Stimulated activated CD8-positive, alpha-beta memory T cell treated with anti-CD3 and anti-CD28 coated beads, Interleukin-4, amount 100 ng/mL, for 1 hour (primary cell): ENCODE measurements at places on chromosomes 16 and 17.

DNA sequence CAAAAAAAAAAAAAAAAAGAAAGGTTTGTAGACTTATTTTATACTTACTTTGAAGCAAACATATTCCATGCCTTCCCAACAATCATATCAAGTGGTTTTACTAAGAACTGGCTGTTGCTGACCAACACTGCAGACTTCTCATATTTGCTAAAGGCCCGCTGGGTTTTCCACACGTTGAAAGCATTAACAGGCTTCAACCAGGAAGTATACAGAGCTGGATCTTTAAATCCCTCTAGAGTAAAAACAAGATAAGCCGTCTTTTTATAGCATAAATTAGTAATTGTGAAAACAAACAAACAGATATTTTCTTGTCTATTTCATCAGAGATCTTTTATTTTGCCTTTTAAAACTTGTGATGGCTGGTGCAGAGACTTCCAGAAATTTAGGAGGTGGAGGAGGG is 29.1 kb downstream of the TUBD1 start:
- DNase-seq = no peak

DNA sequence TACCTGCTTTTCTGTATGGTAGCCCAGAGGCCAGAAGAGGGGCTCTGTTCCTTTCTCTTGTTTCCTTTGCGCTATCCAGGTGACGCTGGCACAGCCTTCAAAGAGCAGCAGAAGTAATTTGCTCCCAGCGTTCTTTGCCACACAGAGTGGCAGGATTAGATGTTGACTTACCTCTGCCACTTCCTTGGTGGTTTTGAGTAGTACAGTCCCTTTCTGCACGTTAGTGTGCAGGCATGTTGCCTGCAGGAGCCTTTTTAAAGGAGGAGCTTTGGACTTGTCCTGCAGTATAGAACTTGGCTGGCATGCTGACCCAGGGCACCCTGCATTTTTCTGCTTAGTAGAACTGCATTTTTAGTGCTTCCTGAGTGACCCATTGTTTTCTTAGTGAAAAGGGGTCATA is at the start of gene ABCC11:
Gene ABCC11 (minus strand): TSS at position 229 of the 400 bp plus-strand sequence. CDS start 15,618 bp downstream, outside the sequence.
- no peak for DNase-seq

GRCh38 chr17:27414271-27414670 is 42.0 kb upstream of the KSR1 start:
- DNase-seq = no peak

GRCh38 chr16:54974367-54974766 is 43.7 kb downstream of the IRX5 start:
- DNase-seq = no peak

- DNase-seq = no peak
Measured at GRCh38 chr16:4245077-4245791, 3.4 kb upstream of the SRL start.

GRCh38 chr16:17277981-17278381 is 192.8 kb downstream of the XYLT1 start:
- DNase-seq = no peak

- DNase-seq = no peak
Measured at GRCh38 chr17:80859002-80859941, 132.4 kb upstream of the CHMP6 start.

DNA sequence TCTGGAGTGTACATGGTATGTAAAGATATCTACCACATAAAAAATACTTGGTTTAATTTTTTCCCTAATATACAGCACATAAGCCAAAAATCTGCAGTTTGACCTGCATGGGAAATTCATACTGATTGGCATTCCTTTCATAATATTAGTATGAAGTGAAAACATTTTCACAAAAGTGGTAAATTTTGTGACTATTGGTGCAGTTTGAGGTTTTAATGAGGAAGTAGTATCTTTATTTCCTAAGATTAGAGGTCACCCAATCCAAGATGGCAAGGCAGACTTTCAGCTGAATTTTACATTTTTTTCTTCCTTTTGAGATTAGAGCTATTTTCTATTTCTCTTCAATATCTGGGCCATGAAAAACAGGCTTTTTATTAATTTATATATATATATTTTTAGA is 21.2 kb downstream of the METTL9 start:
- DNase-seq = no peak

- no peak for DNase-seq
Measured at GRCh38 chr17:44591206-44591605, 33.9 kb downstream of the FZD2 start.

- no peak for DNase-seq
Measured at GRCh38 chr16:65223335-65223734, 101.5 kb upstream of the CDH11 start.

DNA sequence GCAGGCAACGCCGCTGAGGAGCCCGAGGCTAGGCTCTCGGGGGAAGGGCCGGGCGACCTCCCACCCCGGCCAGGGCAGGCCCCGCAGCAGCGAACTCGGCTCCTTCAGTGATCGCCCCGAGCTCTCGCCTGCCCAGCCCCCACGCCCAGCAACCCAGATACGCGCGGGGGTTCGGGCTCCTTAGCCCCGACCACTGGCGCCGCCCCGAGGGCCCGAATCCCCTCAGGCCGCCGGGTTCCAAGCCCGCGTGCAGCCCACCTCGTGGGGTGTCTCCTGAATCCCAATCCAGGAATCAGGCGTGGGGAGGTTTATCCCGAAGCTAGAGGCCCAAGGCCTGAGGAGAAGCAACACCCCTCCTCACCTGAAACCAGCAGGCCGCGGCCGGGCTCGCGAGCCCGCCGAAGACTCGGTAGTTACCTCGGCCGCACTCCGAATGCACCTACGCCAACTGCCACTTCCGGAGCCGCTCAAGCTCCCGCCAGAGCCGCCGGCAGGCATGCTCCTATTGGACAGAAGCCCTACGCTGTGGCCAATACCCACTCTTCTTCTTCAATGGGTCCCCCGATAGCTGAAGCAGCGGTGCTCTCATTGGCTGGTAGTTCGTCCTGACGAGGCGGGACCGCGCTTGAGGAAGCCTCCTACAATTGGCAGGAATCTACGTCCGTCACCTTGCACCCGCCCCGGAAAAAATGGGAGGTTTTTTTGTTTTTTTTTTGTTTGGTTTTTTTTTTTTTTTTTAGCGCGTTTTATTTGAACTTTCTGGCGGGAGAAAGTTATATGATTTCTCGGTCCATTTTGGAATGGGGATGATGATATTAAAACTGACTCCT is at the start of gene RFWD3:
Gene RFWD3 (minus strand): TSS at position 453 of the 830 bp plus-strand sequence. CDS start 5,428 bp downstream, outside the sequence.
- DNase-seq = peak; percentile 80
